ENCODE measurements at places on chromosomes 4 and X.

DNA sequence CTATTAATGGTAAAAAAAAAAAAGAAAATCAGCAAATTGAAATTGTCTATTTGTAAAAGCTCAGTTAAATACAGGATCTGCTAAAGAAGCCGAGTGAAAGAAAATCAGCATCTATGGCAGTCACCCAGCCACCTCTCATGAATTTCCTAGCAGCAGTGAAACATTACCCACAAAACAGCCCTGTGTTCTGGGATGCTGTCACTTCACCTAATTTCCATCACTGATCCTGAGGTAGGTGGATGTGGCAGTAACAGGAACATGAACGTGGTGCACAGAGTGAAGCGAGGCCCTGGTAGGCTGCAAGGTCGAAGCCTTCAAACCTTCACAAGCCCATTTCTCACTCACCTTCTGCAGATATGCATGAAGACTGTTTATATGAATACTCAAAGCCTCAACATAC lies 65.2 kb downstream of the RXFP1 start:
- DNase-seq: no peak

DNA sequence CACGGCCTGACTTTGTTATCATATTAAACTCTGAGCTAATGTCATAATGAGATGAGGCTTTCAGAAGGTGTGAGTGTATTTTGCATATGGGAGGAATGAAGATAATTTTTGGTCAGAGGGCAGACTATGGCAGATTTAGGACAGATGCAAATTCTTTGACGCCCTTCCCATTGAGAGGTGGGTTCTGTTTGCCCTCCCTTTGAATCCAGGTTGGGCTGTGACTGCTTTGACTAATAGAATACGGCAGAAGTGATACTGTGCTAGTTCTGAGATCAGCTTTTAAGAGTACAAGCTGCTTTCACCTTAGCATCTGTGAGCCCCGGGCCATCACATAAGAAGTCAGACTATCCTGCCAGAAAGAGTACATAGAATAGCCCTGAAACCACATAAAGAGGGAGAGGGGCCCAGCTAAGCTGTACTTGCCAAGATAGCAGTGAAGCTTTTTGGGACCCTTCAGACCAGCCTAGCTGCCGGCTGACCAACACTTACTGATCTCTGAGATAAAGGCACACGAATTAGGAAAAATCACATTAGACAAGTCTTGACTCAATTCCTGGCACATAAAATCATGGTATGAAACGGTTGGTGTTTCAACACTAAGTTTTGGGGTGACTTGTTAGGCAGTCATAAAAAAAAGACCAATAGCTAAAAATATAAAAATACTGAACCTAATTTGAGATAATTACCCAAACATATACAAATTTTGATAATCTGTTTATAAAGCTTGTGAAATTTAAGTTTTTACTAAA lies 166.7 kb upstream of the SH3RF1 start:
- no peak for DNase-seq

- no peak for DNase-seq
Observed at GRCh38 chr4:141567326-141567915, 69.0 kb upstream of the IL15 start.

- DNase-seq: no peak
Observed at GRCh38 chr4:149993030-149993429, 85.2 kb upstream of the DCLK2 start.

DNA sequence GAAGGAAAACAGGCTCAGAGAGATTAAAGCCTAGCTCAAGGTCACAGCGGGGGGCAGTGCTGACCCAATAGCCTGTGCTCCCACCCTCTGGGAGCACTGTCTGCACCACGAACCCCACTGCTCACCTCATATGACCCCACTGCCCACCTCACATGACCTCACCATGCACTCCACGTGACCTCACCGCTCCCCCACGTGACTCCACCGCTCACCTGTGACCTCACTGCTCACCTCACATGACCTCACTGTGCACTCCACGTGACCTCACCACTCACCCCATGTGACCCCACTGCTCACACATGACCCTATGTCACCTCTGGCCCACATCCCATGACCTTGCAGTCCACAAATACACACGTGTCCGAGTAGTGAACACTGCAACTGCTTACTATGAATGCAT lies 55.4 kb downstream of the ACOX3 start:
- no peak for DNase-seq
